ENCODE measurements at places on chromosomes 1 and 21.

- no peak for DNase-seq
These were observed 247.2 kb upstream of the CSF3R start for GRCh38 chr1:36729716-36730510.

DNA sequence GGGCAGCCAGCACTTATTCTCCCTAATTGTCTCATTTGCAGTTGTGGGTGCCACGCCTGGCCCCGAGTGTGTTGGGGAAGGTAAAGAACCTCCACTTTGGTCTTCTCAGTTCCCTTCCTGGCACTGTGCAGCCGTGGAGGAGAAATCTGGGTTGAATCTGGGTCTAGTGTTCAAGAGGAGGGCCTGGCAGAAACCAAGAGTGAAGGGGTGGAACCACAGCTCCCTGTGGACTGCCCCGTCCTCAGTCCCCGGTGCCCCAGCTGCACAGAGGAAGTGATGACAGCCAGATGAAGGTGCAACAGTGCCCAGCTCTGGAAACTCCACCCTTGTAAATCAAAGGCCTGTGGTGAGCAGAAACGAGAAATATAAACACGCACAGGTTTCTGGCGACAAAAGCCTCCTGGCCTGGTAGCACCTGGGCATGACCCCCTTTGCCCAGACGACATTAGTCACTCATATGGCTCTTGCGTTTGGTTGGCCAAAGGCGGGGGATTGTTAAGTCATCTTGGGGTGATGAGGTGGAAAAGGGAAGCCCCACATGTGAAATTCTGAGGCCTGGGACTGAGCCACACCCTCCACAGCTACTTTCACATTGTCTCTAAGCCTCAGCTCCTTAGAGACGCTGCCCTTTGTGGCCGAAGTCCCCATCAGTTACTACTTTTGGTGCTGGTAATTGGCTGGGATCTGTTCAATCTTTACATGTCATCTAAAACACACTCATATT, 4.2 kb upstream of the ECE1 start:
- no peak for DNase-seq

DNA sequence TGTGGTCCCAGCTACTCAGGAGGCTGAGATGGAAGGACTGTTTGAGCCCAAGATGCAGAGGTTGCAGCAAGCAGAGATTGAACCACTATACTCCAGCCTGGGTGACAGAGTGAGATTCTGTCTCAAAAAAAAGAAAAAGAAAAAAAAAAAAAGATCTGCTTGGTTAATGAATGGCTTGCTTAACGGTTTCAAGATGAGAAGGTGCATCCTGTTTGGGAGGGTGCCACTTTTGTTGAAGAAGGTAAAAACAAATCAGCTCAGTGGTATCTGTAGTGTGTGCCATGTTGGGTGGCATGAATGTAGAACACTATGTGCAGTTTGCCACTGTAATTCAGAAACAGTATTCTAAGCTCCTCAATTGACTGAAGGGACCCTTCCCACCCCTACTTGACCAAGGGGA, 94.9 kb upstream of the ETV3 start:
- no peak for DNase-seq

DNA sequence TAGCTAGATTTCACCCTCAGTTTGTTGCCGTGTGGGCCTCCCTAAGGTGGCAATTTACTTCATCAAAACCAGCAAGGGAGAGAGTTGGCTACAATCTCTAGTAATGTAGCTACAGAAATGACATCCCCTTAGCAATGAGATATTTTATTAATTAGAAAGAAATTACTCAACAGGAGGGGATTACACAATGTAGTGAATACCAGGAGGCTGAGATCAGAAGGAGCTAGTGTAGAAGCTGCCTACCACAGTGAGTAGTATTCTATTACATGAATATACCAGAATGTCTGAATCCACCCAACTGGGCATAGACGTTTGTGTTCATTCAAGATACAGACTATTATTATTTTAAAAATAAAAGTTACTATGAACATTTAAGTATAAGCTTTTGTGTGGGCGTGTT, 868.2 kb upstream of the CXADR start:
- peak; percentile 54 for DNase-seq

- DNase-seq: no peak
These were observed 21.0 kb downstream of the RNPC3 start for GRCh38 chr1:103546496-103546895.

DNA sequence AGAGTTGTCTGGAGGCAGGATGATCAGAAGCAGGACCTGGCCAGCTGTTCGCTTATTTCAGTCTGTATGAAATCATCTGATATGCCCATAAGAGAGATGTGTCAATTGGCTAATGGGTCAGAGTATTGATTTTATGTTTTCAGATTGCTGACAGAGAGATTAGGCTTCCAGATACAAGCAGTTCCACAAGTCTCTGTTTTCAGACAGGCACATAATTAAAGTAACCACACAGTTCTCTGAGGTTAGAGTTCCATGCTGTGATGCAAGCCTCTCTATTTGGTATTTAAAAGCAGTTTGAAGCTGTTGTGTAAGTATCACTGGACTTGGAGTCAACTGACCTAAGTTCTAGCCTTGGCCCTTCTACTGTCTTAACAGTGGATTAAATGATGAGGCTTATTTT, 50.1 kb downstream of the ATF6 start:
- peak; percentile 38 for DNase-seq

DNA sequence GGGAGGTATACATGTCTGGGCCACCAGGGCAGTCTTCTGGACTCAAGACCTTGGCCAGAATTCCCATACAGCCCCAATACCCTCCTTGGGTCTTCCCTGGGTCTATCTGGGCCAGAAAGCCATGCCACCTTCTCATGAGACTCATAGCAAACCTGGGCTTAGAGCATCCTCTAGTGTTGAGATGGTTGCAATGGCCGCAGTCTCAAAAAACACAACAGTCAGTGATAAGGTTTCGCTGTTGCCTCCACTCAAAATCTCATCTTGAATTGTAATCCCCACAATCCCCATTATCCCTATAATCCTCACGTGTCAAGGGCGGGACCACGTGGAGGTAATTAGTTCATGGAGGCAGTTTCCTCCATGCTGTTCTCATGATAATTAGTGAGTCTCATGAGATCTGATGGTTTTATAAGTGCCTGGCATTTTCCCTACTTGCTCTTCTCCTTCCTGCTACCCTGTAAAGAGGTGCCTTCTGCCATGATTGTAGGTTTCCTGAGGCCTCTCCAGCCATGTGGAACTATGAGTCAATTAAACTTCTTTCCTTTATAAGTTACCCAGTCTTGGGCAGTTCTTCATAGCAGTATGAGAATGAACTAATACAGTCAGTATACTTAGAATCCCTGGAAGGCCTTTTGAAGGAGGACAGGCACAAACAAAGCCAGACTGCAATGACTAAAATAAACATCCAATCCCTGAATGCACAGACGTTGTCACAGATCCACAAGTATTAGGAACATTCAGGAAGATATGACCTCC, 77.0 kb downstream of the CTH start:
- peak; percentile 24 for DNase-seq

- peak; percentile 87 for DNase-seq
These were observed 183.0 kb downstream of the CYYR1 start for GRCh38 chr21:26389971-26390641.

GRCh38 chr1:198641501-198641900, 2.7 kb downstream of the PTPRC start:
- DNase-seq: peak; percentile 51

DNA sequence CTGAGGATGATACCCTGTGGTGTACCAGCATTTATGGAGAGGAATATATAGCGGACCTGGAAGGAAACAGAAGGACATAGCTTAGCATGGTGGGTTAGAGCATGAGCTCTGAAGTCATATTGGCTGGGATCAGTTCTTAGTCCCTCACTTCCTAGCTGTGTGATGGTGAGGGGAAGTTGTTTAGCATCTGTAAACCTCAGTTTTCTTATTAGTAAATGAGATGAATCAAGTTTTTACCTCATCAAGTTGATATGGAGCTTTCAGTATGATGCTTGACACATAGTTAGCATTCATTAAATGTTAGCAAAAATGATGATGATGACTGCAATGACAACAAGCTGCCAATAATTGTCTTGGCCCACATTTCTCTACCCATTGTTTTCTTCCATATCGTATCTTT, 84.8 kb downstream of the NEK7 start:
- DNase-seq: no peak

GRCh38 chr21:22438428-22439086, 1440.3 kb downstream of the NCAM2 start:
- no peak for DNase-seq

DNA sequence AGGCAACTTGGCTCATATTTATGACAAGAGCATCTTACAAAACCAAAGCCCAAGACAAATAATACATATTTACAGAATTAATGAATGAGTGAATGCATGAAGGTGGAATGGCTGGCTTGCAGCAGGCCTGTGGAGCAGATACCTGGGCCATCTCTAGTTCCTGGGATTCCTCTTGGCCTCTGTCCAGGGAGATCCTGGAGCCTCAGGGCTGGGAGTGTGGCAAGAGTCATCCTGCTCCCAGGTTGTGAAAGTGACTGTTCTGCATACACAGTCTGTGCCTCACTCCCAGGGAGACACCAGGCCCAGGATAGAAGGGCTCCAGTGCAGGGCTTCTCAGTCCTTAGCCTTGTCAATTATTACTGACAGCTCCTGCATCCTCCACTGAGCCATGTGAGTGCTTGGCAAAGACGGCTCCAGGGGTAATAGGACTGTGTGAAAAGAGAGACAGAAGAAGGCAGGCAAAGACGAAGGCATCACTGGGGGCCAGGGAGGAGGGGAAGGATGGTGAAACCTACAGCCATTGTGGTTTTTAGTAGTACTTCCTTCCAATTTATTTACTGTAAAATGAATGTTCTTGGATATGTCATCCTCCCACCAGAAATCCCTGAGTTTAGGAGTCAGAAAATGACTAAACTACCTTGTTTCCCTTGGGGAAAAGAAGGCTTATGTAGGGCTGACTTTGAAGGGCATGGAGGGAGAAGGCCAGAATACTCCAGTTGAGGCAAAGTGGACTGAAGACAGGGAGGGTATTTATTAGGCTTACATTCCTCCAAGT, 14.3 kb upstream of the KPRP start:
- peak; percentile 27 for DNase-seq

- DNase-seq: peak; percentile 67
These were observed 357.8 kb downstream of the SIPA1L2 start for GRCh38 chr1:232271991-232272589.

- no peak for DNase-seq
These were observed 87.0 kb downstream of the NRIP1 start for GRCh38 chr21:14977814-14978213.

DNA sequence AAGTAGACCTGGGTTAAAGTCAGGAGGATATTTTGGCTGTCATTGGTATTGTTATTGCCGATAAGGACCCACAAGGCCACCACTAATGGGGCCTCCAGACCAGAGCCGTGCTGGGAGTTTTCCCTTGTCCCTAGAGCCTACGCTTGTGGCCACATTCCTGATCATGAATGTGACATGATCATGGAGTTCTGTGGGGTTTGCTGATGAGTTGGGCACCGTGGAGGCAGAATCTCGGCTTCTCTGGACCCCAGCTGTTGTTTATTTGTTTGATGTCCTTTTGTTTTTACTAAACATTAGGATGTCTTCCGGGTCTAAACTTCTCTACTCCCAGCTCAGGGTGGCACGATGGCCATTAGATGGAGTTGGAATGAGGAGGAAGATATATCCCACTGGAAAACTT, 74.9 kb upstream of the TMPRSS2 start:
- no peak for DNase-seq

GRCh38 chr1:17711577-17711910, 43.6 kb upstream of the ACTL8 start:
- no peak for DNase-seq

DNA sequence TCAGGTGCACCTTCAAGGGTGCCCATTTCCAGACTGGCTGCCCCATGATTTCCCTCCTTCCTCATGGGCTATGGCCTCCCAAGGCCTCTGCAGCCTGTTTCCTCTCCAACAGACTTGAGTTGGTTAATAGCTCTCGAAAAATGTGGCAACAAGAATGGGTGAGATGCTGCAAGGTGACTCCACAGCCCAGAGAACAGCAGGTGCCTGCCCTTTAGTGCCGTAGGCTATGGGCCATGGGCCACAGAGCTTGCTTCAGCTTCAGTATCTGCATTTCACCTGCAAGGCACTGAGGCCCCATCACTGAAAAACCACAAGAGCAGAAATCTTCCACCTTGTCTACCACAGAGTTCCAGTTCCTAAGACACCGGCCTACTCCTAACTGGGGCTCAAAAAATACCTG, 122.0 kb downstream of the ETS2 start:
- no peak for DNase-seq

DNA sequence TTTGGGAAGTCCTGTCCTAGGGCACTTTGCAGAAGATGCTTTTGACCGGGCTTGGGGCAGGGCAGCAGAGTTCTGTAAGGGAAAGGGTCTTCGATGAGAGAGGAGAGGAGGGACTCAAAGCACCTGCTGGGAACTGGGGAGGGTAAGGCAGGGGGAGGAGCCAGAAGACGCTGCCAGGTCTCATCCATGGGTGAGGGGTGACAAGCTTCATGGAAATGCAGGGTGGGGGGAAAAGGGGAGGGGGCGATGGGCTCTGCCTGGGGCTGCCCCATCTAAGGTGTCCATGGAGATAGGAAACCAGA, 20.9 kb upstream of the C2CD2 start:
- DNase-seq: no peak

DNA sequence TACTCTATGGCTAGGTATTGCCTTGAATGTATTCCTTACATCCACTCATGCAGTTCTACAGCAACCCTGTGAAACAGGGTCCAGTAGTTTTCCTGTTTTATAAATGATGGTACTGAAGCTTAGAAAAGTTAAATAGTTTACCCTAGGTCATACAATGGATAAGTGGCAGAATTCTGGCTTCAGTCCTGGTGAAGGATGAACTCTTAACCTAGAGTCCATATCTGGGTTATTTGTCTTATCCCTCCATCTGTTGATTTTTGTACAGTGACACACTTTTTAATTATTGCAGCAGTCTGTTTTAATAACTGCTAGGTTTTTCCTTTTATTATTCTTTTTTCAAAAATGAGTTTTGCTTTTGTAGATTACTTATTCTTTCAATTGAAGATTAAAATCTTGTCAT, 263.9 kb downstream of the DNM3 start:
- DNase-seq: no peak

- peak; percentile 3 for DNase-seq
These were observed 9.7 kb downstream of the PTGS2 start for GRCh38 chr1:186670297-186671135.
